ENCODE measurements at places on chromosomes 7 and 10. TPM values are rescaled to one million over a fixed set of nuclear protein-coding genes. Genes with fewer than 3 reads are reported as not detected.

Gene FAM25G
- polyA plus RNA-seq = 1.8 TPM

Gene SFTPA1
- polyA plus RNA-seq = not detected

Gene SCIN
- 59.4 TPM for polyA plus RNA-seq

Gene GNAT3
- not detected for polyA plus RNA-seq

Gene CPA2
- polyA plus RNA-seq = 1.6 TPM

- peak; percentile 79 for DNase-seq
Observed at GRCh38 chr7:151923097-151923876, 33.0 kb upstream of the GALNTL5 start.

GRCh38 chr10:28928484-28928883 is 251.2 kb downstream of the BAMBI start:
- no peak for DNase-seq

DNA sequence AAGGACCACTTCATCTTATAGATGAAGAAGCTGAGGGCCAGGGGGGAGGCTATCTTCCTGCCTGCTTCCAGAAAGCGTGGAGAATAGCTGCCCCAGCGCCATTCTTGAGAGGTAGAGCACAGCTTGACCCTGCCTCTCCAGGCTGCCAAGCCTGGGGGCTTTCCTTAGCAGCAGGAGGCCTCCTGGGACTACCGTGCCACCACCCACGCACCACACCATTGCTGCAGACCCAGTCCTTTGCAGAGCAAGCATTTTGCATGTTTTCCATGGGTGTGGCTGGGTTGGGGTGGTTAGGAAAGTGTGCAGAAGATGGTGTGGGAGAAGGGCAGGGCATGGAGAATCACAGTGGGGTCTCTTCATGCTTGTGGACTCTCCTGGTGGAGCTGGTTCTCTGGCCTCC is 64.9 kb downstream of the TBXAS1 start:
- DNase-seq = no peak

DNA sequence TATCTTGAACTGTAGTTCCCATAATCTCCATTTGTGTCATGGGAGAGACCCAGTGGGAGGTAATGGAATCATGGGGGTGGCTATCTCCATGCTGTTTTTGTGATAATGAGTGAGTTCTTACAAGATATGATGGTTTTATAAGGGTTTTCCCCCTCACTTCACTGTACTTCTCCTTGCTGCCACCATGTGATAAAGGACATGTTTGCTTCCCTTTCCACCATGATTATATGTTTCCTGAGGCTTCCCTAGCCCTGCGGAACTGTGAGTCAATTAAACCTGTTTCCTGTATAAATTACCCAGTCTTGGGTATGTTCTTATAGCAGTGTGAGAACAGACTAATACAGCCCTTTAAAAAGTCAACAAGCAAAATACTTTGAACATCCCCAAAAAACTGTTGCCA is 427.7 kb downstream of the HTR7 start:
- no peak for DNase-seq

DNA sequence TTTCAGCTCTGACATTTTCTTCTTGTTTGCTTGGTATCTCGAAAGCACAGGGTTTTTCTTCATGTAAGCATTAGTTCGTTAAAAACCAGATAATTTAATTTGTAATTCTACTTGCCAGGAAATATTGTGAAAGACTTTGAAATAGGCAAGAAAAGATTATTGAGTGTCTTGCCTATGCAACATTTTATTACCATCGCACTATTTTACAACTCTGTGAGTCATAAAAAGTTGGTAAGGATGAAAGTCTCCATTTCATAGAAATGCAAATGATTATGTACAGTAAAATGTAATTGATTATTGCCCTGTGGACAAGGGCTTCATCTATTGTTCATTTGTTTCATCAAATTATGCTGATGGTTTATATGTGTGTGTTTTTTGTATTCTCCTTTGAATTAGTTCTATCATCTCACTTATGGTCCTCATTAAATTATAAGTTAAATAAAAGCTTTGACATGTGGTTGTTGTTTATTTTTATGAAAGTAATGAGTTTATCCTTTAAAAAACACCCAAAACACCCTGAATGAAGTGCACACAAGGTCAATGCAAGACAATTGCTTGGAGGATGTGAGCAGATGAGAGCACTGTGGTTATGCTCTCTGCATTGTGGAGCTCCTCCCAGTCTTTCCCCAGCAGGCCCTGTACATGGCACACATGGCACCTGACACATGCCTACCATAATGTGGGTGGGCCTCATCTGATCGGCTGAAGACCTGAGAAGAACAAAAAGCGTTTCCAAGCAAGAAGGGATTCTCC is 230.8 kb downstream of the CXCL12 start:
- no peak for DNase-seq

- DNase-seq = no peak
Observed at GRCh38 chr10:33803248-33803647, 468.8 kb upstream of the NRP1 start.

GRCh38 chr7:15566476-15566875 is 4.7 kb upstream of the AGMO start:
- no peak for DNase-seq

DNA sequence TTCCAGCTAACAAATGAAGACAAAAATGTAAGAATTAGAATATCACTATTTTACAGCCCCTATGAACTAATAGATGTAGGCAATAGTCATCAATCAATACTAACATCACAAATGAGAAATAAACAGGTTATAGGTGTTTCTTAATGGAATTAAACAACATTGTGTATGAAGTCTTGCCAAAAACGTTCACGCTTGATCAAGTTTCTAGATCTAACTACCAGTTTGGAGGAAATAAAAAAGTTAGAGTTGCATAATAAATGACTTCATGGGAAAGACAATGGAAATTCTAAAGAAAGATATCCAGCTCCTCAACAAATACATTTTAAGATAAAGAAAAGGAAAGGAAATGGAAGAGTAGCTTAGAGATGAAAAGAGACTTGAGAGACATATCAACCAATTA is 19.7 kb downstream of the TAC1 start:
- DNase-seq = no peak

DNA sequence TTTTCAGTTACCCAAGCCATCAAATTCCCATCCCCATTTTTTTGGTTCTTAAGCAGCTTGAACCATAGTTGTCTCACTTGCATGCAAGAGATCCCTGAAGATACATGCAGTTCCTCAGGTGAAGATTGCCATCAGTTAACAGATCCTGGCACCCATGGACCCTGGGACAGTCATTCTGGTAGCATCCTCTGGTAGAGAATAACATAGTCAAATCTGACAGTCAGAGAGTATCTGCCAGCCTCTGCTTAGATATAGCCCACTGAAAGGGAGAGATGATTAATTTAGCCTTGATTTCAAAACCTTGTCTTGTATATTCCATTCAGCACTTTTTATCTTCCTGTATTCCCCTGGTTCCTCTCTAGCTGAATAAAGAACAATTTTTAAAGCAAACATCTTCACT is 280.4 kb downstream of the KCNMA1 start:
- no peak for DNase-seq

GRCh38 chr7:80794631-80795573 is 123.9 kb downstream of the SEMA3C start:
- no peak for DNase-seq

- no peak for DNase-seq
Observed at GRCh38 chr7:100013328-100013676, 2.1 kb upstream of the ZKSCAN1 start.

- DNase-seq = no peak
Observed at GRCh38 chr10:28812384-28813372, 135.4 kb downstream of the BAMBI start.

- no peak for DNase-seq
Observed at GRCh38 chr10:4804465-4804864, 21.5 kb upstream of the AKR1E2 start.

DNA sequence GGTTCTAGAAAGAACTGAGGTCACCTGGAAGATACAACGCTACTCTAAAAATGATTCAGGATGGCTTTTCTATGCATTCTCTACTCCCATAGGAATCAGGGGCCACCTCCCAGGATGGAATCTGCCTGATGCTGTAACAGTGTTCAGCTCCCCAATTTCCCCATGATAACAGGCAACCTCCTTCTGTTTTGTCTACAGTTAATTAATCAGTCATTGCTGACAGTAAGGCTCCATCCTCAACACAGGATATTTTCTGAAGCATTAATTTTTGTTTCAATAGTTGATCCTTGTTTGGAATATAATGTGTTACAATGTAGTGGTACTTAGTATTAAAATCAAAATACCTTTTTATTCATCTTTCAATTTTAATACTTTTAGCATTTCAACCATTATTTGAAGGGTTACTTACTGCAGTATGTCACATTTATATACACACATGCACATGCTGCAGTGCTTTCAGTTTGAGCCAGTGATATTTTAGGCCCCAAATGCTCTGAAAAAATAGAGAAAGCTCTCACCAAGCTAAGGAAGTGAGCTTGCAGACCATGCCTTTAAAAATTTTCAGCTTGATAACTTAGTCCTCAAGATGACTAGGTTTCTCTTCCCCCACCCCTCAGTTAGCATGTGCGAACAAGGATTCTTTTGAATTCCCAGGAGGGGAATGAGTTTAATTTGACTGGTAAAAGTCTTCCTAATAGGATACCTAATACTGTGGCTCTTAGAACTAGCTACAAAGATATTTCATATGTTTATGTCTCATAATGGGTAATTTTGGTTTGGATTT is 592 bp upstream of the PIK3CG start:
- DNase-seq = no peak

- no peak for DNase-seq
Observed at GRCh38 chr7:124959676-124960075, 30.1 kb upstream of the POT1 start.

DNA sequence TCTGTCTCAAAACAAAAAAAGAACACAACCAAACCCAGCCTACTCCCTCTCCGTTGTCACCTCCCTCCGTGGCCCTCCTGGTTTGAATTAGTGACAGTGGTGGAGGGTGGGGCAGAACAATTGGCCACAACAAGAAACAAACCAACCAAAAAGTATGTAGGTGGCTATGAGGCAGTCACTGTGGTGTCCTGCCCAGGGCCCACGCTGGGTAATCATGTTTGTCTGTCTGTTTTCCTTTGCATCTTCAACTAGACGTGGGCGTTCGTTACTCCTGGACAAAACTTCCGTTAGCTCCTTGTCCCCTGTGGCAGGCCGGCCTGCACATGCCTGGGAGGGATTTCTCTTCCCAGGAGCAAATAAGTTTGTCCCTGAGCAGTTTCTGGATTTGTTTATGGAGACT is 78.4 kb downstream of the XRCC2 start:
- no peak for DNase-seq

DNA sequence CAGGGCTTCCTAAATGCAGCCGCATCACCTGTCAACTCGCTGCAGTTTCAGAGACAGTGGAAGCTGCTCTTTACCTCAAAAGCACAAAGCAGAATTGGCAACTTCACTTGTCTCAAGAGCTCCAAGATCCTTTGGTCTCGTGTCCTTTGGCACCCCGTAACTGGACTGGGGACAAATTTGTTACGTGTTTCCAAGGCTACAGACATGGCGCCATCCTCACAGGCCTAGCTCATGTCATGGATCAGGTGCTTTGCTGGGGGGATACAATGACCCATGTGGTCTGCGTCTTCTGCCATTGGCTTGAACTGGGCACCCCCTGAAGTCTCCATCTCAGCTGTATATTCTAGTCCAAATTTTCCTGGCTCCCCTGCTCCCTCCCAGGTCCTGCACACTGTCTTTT is 48.6 kb downstream of the CHST3 start:
- DNase-seq = no peak

- DNase-seq = no peak
Observed at GRCh38 chr7:3128857-3129490, 85.3 kb upstream of the CARD11 start.
